ENCODE measurements at places on chromosomes 2 and 18.

DNA sequence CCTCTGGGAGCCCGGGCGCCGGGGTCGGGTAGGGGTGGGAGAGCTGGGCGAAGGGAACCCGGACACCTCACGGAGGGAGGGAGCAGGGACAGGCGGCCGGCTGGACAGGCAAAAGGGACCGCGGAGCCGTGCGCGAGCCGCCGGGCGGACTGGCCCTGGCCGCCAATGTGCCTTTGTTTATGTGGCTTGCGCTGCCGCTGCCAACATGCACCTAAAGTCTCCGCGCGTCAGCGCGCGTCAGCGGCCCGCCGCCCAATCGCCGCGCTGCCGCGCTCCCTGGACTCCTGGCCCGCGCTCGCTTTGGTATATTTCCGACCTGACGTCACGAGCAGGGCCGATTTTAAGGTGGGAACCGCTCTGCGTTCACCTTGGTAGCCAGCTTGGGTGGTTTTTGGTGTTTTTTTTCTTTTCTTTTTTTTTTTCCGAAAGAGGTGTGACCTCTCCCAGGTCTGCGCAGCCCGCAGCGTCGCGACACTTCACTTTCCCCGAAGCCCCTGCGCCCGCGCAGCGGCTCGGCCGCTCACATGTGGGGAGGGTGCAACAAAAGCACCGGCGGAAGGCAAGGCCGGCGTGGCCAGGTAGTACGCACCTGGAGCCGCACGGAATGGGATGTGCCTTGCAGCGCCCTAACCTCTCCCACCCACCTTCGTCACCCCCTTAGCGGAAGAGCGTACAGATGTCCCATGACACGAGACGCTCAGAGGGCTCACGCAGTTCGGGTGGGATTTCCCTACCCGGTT, at the start of gene NR4A2:
Gene NR4A2 (minus strand): TSS at position 188 of the 740 bp plus-strand sequence. CDS start 2,535 bp downstream, outside the sequence.
- DNase-seq: peak; percentile 96

- DNase-seq: no peak
Measured at GRCh38 chr18:67239826-67240225, 276.7 kb downstream of the DSEL start.

- DNase-seq: no peak
Measured at GRCh38 chr2:202015471-202015870, 18.2 kb upstream of the FZD7 start.

- DNase-seq: no peak
Measured at GRCh38 chr2:10617241-10617640, 72.5 kb downstream of the NOL10 start.

- DNase-seq: no peak
Measured at GRCh38 chr2:86195808-86196387, 636 bp upstream of the IMMT start.

DNA sequence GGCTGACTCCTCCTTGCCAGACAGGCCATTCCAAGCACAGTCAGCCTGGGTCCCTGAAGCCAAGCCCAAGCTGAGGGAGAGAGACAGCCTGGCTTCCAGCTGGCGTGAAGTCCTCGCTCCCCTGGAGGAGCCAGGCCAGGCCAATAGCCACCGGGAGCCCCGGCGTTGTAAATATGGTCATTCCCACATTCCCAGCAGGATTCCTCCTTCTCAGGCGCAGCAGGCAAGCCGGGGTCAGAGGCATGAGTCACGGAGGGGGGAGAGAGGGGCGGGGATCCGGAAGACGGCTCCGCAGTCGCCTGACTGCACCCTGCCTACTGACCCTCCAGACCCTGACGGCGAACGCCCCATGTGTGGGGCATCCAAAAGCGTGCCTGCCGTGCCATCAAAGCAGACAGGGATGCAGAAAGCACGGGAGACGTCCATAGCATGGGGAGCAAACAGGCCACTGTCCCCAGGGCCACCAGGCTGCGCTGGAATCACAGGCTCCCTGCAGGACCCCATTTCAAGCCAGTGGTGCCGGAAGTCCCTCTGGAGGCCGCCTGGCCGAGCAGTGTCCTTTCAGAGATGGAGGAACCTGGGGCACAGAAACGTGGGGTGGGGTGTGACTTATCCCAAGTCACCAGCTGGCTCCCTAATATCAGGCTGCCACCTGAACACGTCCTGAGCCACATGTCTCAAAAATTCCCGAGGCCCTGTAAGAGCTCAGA, 48.2 kb downstream of the TWIST2 start:
- DNase-seq: no peak

GRCh38 chr2:233174137-233174536, 77.3 kb upstream of the ATG16L1 start:
- no peak for DNase-seq

DNA sequence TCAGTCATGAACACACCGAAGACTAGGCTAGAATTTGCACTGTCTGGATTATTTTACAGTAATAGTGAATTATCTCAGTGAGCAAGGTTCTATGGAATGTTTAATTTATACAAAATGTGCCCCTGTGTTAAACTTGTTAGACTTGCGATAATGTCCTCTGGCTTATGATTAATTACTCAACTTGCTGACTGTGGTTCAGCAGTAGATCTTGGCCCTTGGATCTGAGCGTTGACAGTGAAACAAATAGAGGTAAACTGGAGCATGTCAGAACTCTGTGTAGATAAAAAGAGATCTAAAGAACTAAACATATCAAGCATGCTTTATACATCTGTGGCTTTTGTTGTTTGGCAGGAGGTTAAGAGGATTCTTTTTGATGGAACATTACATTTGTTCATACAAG, 407.6 kb downstream of the DSEL start:
- no peak for DNase-seq

DNA sequence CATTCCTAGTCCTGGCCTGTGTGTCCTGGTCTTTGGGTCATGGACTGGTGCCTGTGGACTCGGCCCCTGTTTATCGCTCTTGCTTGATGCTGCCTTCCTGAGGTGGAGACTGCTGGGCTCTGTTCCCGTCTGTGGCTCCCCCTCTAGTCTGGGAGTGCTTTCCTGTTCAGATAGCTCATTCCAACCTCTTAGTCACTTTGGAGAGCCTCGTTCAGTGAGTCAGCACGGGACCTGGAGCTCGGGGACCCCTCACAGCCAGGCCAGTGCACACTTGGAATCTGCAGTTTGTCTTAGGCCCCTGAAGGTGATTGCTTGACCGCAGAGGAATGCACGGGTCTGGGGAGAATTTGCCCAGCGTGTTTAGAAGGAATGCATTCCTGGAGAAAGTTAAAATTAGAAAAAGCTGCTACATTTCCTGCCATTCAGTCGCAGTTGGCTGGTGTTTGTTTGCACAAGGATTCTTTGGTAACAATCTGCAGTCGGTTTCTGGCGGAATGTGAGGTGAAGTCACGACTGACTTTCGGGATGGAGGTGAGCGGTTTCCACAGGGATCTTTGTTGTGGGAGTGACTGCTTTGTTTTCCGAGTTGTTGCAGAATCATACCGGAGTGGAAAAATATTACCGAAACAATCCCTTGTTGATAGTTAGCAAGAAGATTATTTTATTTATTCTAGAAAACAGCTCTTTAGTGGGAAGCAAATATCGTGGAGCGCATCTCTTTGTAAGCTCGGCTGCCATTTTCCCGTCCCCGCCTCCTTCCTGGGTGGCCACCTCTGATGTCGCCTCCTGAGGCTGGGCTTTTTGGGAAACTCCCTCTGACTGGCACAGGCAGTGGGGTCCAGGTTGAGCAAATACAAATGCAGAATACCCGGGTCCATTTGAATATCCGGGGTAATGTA, 29.6 kb downstream of the SH3BP4 start:
- DNase-seq: no peak

- no peak for DNase-seq
Measured at GRCh38 chr2:195407783-195408182, 249.2 kb upstream of the SLC39A10 start.

DNA sequence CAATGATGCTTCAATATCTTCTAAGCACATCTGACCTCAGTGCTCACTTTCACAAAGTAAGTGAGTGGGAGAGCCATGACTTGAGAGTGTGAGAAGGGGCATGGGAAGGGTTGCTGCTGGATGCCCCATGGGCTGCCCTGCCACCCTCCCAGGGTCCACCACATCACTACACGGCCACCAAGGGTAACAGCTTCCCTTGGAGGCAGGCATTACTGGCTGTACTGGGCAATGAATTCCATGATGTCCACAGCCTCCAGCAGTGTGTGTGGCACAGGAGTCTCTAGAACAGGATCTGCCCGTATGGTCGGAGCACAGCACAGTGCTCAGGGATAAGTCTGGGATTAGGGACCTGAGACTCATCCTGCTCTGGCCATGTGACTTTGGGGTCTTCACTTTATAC, 481.0 kb upstream of the MYT1L start:
- DNase-seq: no peak

GRCh38 chr2:55567298-55567697, 47.8 kb downstream of the CFAP36 start:
- DNase-seq: no peak

DNA sequence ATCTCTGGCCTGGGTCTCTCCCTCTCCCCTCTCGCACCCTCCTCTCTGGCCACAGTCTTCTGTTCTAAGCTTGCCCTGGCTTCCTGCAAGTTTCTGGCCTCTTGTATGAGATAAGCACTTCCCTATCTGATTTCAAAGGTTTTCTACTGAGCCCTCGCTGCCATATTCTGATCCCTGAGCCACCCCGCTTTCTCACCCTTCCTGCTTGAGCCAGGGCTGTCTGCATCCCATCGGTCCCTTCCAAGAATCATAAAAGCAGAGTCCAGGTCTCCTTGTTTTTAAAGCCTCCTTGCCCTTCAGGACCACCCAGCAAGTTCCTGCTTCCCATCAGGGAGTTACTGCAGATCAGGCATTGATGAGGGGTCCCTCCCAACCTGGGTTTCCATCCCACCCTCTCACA, 110.2 kb downstream of the PRKCE start:
- no peak for DNase-seq

- no peak for DNase-seq
Measured at GRCh38 chr2:184507254-184507653, 91.1 kb upstream of the ZNF804A start.

- no peak for DNase-seq
Measured at GRCh38 chr2:17460371-17461086, 57.7 kb downstream of the RAD51AP2 start.

DNA sequence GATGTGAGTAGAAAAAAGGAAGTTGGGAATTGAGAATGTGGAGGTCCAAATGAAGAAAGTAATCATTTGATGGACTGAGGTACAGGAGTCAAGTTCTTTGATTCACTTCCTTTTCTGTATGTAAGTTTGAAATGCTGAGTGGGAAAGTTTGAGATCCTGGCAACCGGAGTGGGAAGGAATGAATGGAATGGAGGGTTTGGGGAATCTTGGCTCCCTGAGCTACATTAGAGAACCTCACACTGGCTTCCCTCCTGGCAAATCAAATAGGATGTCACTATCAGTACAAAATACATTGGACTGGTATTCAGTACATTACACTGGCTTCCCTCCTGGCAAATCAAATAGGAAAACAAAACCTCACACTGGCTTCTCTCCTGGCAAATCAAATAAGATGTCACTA, 9.8 kb upstream of the RNF138 start:
- DNase-seq: no peak

GRCh38 chr2:135504811-135505210, 26.2 kb downstream of the ZRANB3 start:
- DNase-seq: no peak

DNA sequence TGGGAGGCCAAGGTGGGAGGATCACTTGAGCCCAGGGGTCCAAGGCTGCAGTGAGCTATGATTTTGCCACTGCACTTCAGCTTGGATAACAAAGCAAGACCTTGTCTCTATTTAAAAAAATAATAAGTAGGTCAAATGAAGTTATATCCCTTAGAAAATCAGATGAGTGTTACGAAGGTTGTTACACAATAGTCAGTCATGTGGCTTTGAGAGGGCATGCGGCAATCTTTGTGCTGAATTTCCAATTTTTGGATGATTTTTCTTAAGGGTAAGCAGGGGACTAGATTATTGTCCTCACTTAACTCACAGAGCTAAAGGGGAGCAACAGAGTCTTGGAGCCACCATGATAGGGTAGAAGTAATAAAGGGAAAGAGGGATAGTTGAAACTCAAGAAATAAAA, 71.8 kb downstream of the B3GNT2 start:
- no peak for DNase-seq

DNA sequence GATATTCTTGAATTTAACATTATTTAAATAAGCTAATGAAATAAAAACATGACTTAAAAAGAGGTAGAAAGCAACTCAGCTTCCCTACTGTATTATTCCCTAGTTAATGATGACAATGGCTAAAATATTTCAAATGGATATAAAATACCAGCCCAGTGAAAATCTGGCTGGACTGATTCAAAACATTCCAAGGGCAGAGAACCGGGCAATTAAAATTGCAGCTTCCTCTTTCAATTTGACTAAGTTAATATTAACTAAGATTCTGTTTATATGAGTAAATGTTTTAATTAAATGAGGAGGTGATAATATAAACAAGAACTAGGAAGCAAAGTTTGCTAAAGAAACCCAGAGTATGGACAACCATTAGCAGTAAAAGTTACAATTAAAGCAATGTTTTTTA, 65.6 kb downstream of the RAPH1 start:
- DNase-seq: no peak

DNA sequence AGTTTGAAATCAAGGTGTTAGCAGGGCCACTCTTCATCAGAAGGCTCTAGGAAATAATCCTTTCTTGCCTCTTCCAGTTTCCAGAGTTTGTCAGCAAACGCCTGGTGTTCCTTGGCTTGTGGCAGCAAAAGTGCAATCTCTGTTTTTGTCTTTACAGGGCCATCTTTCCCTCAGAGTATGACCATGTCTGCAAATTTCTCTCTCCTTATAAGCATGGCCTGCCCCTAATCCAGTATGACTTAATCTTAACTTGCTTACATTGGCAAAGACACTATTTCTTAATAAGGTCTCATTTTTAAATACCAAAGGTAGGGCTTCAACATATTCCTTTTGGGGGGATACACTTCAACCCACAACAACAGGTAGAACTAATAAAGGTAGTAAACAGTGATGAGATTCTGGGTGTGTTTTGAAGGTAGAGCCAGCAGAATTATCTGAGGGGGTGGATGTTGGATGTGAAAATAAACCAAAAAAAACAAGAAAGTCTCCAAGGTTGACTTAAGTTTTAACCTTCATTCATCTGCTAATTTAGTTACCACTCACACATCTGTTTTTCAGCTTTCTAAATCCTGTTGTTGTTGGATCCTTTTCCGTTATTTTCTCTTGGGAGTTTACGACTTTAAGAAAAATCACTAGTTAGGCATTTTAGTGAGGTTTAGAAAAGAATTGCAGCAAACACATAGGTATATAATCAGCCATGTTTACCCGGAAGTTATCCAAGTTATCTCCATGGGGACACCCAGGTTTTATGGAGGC, 234.4 kb upstream of the FIGN start:
- no peak for DNase-seq

- DNase-seq: no peak
Measured at GRCh38 chr2:180385601-180386201, 378.6 kb upstream of the CWC22 start.

- DNase-seq: no peak
Measured at GRCh38 chr2:9071584-9072124, 68.2 kb upstream of the MBOAT2 start.

GRCh38 chr2:177169810-177170514, 42.6 kb upstream of the HNRNPA3 start:
- no peak for DNase-seq

DNA sequence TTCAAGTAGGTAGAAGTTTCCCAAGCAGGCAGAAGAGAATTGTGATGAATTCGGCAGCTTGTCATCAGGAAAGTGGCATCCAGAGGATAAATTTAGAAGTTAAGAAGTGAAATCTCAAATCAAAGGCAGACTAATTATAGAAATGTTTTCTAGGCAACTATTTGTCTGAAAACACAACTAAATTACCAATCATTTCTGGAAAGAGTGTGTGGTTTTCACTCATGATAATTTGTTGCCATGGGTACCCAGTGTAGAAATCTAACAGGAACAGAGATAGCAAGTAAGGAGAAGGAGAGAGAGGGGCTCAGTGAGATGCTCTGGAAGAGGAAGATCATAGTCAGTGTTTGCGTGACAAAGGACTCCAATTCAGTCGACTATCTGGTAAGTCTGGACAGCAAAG, 208.1 kb downstream of the NCKAP5 start:
- DNase-seq: no peak

Data from activated effector memory CD4-positive, alpha-beta T cell treated with anti-CD3 and anti-CD28 coated beads, Interleukin-2, amount 50 U/mL, for 16 hours (primary cell).